ENCODE measurements at places on chromosomes 2 and 18.
A peak's percentile ranks its signal among the peaks of the same experiment; 100 is the strongest.

DNA sequence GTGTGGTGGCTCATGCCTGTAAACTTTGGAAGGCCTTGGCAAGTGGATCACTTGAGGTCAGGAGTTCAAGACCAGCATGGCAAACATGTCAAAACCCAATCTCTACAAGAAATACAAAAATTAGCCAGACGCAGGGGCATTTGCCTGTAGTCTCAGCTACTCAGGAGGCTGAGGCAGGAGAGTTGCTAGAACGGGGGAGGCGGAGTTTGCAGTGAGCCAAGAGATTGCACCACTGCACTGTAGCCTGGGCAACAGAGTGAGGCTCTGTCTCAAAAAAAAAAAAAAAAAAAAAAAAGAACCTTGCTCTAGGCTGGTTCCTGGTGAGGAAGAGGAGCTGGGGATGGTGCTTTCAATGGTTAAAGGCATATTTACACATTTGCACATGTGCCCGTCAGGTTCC is 129.4 kb downstream of the LYPD6B start:
- no peak for DNase-seq

DNA sequence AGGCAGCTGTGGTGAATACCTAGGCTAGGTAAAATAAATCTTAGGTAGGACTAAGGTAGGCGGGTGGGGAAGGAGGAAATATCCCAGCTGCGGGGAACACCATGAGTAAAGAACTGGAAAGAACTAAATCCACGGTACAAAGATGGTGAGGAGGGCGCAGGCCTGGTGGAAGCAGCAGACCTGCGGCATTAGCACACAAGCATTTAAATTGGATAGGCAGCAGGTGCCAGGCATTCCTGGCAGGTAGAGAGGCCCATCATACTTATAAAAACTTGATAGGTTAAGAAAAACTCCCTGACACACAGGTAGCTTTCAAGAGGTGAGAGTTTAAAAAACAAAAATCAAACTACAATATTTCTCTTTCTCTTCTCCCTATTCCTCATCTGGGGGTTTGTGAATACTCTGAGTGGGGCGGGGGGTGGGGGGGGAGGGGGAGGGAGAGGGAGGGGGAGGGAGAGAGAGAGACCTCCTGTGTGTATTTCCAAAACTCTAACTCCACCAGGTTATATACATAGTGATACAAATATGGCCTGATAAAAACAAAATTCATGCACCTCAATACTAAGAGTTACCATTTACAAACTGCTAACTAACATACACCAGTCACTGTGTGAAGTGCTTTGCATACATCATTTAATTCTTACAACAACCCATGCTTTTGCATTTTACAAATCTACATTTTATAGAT is 13.5 kb downstream of the AAK1 start:
- DNase-seq: no peak

DNA sequence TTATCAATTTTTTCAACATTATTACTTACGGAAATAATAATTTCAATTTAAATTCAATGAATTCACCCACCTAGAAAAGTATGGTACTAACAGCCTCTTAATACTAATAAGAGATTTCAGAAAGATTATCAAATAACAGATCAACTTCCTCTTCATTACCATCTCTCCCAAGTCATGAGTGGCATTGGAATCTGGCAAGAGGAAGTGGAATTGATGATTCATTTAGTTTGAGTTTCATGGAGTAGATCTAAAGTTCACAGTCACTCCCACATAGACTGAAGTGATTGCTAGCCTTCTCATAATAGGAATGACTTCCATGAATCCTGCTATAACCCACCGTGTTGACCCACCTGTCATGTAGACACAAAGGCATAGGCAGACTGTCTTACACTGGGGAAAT is 77.7 kb upstream of the WDR75 start:
- no peak for DNase-seq

DNA sequence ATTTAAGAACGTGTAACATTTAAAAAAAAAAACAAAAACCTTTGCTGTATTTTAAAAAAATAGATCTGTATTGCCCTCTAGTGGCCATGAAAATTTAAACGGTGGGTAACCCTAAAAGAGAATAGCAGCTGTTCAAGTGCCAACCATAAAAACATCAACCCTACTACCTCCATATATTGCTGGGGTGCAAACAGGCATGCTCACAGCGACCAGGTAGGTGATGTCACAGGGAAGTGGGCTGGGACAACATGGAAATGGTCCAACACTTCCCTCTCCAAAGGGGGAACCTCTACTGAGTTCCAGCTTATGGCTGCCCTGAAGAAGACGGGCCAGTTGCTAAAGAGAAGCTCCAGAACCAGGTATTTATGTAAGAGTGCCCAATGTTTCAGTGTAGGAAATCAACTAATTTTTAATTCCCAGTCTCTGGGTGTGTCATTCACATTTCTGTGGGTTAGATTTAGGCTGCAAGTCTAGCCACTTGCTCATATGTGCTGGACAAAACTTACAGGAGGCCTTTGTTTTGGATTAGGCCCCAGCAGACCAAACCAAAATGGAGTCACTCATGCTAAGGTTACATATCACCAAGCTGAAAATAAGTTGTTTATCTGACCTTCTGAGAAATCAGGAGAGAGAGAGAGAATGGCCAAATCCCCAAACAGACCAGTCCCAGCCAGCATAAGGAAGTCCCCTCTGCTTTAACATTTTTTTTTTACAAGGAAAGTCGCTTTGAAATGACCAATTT is 54.5 kb downstream of the SKA1 start:
- peak; percentile 28 for DNase-seq
